ENCODE measurements at places on chromosomes 5 and 9. TPM values are rescaled to one million over a fixed set of nuclear protein-coding genes. Genes with fewer than 3 reads are reported as not detected.

The LIFR gene
- not detected for total RNA-seq

The ROR2 gene
- 0.12 TPM for total RNA-seq

GRCh38 chr5:38803246-38803645 lies 42.6 kb upstream of the OSMR start:
- DNase-seq, result no peak
- no peak overlapping the region for H3K4me3 ChIP-seq
- H3K36me3 ChIP-seq, result no peaks in the 10 kb centered on the region
- peaks cover 2% of the 10 kb centered on the region for H3K27me3 ChIP-seq

The WDR38 gene
- not detected for total RNA-seq

The SHOC1 gene
- not detected for total RNA-seq

The MSH3 gene
- total RNA-seq, result 17.3 TPM

- no peaks in the 10 kb centered on the region for H3K4me1 ChIP-seq
- H3K4me3 ChIP-seq, result no peak overlapping the region
- H3K27ac ChIP-seq, result no peak overlapping the region
- DNase-seq, result no peak
Observed at GRCh38 chr5:110896901-110897300, 158.1 kb downstream of the SLC25A46 start.

The IFNA21 gene
- total RNA-seq, result not detected

The CAPSL gene
- not detected for total RNA-seq

The IFNW1 gene
- not detected for total RNA-seq

DNA sequence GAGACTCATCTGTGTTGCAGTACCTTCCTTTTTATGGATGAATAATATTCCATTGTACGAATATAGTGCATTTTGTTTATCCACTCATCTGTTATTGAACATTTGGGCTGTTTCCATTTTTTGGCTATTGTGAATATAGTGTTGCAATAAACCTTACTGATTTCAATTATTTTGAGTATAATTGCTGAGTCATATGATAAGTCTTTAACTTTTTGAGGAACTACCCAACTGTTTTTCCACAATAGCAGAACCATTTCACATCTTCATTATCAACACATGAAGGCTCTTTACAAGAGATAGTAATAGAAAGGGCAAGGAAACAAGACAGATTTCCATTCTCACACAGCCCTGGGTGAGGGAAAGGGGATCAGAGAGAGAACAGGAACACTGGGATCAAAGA lies 329.2 kb downstream of the RAB3C start:
- H3K4me3 ChIP-seq, result no peak overlapping the region
- H3K27ac ChIP-seq, result no peak overlapping the region
- no peaks in the 10 kb centered on the region for H3K27me3 ChIP-seq
- DNase-seq, result no peak

All from CD4-positive, CD25-positive, alpha-beta regulatory T cell (primary cell).